HEK293T (cell line): ENCODE measurements at places on chromosomes 2 and 18.

- DNase-seq, result no peak
Measured at GRCh38 chr2:174438146-174438886, 42.8 kb downstream of the SCRN3 start.

DNA sequence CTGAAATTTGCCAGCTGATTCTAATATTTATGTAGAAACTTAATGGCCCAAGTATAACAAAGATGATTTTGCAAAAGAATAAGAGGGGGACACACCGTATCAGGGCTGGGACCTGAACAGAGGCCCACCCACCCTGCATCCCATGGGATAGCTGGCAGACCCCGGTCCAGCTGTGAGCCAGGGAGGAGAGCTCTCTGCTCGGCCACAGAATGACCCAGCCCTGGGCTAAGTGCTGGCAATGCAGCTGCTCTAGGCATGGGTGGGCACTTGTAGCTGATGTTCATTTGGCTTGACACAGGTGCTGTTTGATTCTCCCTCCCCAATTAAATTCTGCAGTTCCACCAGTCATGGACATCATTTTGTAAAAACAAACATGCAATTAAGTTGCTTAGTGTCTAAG is 522.8 kb upstream of the RAB6C start:
- no peak for DNase-seq

- peak; percentile 41 for DNase-seq
Measured at GRCh38 chr2:3001615-3002560, 375.7 kb downstream of the EIPR1 start.

DNA sequence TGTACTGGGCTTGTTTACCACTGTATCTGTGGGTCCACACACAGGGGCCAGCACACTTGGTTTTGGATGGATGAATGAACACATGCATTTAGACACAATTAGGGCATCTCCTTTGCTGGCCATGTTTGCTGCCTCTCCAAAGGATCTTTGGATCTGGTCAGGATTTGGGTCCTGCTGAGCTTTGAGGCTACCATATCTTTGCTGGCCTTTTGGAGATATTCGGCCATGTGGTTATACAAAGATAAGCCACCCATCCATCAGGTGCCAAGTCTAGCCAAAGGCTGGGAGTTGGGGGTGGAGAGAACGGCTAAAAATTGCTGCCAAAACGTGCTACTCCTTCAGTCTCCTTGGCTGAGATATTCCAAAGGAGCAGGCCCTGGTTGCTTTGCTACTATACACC is 18.2 kb upstream of the FZD7 start:
- no peak for DNase-seq

GRCh38 chr2:85012855-85013254 is 41.9 kb downstream of the KCMF1 start:
- no peak for DNase-seq
